SW 1271 (cell line): ENCODE measurements at places on chromosomes 16 and 17.

DNA sequence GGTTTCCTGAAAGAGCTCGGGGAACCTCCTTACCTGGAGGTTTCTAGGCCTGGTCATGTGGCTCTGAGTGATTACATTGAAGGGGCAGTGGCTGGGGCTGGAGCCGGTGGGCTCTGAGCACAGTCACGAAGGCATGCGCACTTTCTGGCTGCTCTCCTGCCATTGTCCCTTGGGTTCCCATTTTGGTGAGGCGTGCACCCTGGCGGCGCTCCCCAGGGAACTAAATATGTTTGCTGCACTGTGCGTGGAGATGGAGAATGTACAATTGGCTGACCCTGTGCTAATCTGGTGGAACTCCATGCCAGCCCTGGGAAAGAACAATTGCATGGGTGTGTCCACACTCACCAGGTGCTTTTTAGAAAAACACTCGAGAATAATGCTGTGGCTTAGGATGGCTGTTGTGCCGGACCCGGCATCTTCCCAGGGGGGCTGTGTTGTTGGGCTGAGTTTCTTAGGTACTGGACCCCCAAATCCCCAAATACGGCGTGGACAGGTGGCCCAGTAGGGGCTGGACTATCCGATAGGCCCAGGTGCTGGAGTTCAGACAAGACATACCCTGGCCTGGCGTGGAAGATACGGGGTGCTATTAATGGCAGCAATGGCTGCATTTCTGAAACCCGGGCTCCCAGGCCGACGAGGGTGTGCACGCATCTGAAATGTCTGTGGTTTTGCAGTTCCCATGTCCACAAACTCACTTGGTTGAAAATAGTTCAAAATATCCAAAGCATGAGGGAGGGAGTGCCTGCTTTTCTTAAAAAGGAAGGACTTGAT, 230.5 kb downstream of the SEC14L1 start:
- no peak for DNase-seq

GRCh38 chr17:1239210-1239609, 31.0 kb upstream of the BHLHA9 start:
- DNase-seq = no peak

DNA sequence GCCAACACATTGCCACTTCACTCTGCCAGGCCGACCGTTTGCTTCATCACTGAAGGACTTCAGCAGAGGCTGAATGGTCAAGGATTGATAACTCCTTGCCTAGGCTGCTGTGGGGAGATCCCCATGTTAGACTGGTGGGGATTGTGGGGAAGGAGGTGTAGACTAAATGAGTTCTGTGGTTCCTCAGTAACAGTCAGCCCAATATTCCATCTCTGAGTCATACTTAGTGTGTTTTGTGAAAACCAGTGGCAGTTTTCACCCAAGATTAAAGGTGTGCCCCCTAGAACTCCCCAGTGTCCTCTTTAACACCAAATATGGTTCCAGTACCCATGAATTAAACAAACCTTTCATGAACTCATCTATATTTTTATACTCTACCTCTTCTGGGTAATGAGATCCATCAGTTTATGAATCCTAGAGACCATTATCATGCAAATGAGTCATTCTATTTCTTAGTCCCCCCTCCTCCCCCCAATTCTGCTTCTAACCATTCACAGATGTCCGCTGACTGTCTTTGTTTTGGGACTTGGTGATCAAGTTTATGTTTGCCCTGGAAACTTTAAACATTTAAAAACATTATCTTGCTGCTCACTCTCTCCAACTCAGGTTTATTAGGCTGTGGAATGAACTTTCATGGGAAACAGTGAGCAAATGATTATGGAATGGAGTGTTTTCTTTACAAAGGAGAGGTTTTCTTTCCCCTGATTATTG, 66.8 kb upstream of the GAS7 start:
- no peak for DNase-seq

GRCh38 chr17:67515490-67516083, 138.5 kb downstream of the PITPNC1 start:
- DNase-seq = no peak

GRCh38 chr16:67015313-67015731, 13.6 kb upstream of the CBFB start:
- DNase-seq = no peak

DNA sequence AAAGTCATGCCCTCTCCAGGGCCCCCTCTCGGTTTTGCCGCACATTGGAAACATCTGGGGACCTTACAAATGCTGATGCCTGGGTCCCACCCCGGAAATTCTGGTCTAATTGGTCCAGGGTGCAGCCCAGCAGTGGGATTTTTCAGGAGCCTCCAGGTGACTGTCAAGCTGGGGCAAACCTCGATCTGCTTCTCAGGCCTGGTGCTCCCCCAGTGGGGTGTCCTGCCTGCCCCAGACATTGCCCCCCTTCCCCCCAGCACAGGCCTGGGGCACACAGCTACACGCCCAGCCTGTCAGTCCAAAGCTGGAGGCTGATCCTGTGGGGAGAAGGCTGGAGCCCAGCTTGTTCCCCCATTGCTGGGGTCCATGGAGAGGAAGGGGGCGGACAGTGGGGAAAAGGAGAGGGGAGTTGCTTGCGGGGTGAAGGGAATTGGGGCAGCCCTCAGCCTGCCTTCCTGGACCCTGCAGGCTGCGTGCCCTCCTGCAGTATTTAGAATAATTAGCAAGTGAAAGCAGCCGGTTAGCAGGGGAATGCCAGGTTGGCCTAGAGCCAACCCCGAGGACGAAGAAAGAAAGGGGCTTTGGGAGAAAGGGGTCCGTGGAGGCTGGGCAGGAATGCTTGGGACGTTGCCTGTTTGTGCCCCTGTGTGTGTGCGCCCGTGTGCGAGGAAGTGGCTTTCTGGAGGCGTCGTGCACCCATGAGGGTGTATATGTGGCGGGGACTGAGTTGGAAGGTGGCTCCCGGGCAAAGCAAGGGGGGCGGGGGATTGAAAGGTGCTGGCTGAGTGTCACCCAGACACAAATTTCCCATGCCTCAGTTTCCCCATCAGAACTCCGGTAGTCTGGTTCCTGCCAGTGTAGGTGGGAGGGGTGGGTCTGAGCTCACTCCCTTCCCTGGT, 5.9 kb downstream of the FOXJ1 start:
- no peak for DNase-seq

DNA sequence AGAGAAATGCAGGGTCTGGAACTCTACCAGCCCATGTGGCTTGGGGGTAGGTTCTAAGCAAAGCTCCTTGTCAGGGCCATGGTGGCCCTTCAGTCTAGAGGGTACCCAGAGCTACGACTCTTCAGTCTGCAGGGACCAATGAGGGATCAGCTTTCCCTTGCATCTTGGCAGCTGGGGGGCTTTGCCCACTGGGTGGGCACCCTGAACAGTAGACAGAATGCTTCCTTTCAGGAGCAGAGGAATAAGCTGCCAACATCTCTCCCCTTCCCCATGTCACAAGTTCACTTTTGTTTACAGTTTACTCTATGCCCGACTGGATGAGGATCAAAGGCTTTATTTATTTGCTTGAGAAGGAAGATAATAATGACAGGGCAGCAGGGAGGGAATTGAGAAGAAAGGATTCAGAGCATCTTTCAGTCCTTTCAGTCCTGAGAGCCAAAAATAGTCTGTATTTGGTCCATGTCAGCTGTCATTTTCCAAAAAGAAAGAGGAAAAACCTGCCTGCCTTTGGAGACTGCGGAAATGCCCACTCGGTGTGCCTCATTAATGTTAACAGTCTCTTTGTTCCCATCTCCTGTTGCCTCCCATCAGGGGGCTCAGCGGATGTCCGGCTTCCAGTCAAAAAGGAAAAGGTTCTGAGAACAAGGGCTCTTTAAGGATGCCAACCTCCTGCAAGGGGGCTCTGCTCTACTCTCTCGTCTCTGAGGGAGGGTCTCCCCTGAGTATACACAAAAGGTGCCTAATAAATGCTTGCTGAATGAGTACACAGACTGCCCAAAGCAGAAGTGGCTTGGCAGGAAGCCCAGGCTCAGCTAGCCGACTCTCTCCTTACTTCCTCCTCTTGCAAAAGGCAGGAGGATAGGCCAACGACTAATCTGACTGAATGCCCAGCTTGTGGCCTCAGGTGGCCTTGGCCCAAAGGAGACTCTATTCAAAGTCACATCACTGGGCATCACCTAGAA, 17.1 kb downstream of the TRAF4 start:
- no peak for DNase-seq

DNA sequence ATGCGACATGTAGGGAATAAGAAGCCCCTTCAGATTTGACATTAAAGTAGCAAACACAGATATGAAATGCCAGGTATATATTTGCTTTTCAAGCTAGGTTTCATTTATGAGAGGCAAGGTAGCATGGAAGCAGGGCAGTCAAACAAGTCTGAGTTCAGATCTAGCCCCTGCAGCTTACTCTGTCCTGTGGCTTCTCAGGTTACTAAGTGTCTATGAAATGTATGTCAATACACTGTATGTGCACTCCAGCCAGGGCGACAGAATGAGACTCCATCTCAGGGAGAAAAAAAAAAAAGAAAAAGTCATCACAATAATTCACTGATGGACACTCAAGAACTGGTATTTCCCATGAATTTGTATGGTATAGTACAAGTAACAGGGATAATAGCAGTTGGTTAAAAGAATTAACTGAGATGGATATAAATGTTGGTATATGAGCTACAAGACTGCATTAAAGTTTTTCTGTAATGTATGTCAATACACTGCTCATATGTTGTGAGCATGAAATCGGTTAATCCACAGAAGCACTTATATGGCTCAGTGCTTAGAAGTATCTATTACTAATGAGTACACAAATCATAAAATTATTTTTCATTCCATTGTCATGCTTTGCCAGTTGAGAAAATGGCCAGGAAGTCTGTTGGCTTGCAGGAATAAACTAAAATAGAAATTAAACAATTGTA, 2.9 kb upstream of the WSB1 start:
- no peak for DNase-seq
